ENCODE measurements at places on chromosomes 1 and 21. TPM values are rescaled to one million over a fixed set of nuclear protein-coding genes. Genes with fewer than 3 reads are reported as not detected.

The RIPPLY3 gene
- total RNA-seq, result 0.51 TPM

The SYT14 gene
- total RNA-seq, result 2.6 TPM

The TFF1 gene
- total RNA-seq, result 0.49 TPM

The CASQ2 gene
- total RNA-seq, result not detected

The LY9 gene
- not detected for total RNA-seq

The FMO3 gene
- total RNA-seq, result 0.13 TPM

The BNIPL gene
- not detected for total RNA-seq

The THEMIS2 gene
- 27.8 TPM for total RNA-seq

The S100A5 gene
- total RNA-seq, result 0.16 TPM

The MINDY1 gene
- total RNA-seq, result 27.3 TPM

The ALPL gene
- 7.2 TPM for total RNA-seq

The AK5 gene
- total RNA-seq, result 8.0 TPM

The FAM72A gene
- total RNA-seq, result 7.7 TPM

The TSEN15 gene
- 43.0 TPM for total RNA-seq

The CHIT1 gene
- total RNA-seq, result not detected

The GRHL3 gene
- 1.5 TPM for total RNA-seq

The CD1E gene
- total RNA-seq, result not detected

The CHRNB2 gene
- total RNA-seq, result not detected

The OR2T3 gene
- not detected for total RNA-seq

The SLFNL1 gene
- total RNA-seq, result 0.13 TPM

The AVPR1B gene
- not detected for total RNA-seq

The TBX19 gene
- total RNA-seq, result 0.76 TPM

The NOTCH2 gene
- 136 TPM for total RNA-seq

The PRAMEF20 gene
- not detected for total RNA-seq

The GNG4 gene
- 0.51 TPM for total RNA-seq

The C1orf87 gene
- under 0.01 TPM for total RNA-seq

The SLC30A10 gene
- under 0.01 TPM for total RNA-seq

The HEYL gene
- 0.38 TPM for total RNA-seq

The TMEM82 gene
- not detected for total RNA-seq

The ZNF695 gene
- 8.6 TPM for total RNA-seq

The RNF19B gene
- 18.4 TPM for total RNA-seq

The TEDDM1 gene
- total RNA-seq, result not detected

The AIRE gene
- total RNA-seq, result 0.13 TPM

The CGN gene
- total RNA-seq, result 5.2 TPM

The MARK1 gene
- 3.7 TPM for total RNA-seq

The EPHX1 gene
- total RNA-seq, result 16.0 TPM

The PADI2 gene
- 9.3 TPM for total RNA-seq

All from mesangial cell (primary cell).